ENCODE measurements at places on chromosomes 2 and 18.

DNA sequence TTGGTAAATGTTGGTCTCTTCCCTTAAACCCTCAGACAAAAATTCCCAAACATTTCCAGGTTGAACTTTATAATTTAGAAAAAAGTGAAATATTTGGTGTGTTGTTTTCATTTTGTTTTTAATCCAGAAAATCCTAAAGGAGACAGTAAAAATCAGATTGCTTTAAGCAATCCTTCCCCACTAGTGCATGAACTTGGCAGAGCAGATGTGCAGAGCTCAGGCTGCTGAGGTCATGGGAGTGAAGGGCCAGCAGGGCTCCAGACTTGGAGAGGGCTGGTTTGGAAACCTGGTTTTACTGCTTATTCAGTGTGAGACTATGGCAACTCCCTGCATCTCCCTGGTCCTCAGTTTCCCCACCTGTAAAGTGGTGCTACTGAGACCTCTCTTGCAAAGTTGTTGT is 66.7 kb upstream of the TEX51 start:
- no peak for DNase-seq

GRCh38 chr2:179031731-179032408 is 18.1 kb downstream of the CCDC141 start:
- no peak for DNase-seq

DNA sequence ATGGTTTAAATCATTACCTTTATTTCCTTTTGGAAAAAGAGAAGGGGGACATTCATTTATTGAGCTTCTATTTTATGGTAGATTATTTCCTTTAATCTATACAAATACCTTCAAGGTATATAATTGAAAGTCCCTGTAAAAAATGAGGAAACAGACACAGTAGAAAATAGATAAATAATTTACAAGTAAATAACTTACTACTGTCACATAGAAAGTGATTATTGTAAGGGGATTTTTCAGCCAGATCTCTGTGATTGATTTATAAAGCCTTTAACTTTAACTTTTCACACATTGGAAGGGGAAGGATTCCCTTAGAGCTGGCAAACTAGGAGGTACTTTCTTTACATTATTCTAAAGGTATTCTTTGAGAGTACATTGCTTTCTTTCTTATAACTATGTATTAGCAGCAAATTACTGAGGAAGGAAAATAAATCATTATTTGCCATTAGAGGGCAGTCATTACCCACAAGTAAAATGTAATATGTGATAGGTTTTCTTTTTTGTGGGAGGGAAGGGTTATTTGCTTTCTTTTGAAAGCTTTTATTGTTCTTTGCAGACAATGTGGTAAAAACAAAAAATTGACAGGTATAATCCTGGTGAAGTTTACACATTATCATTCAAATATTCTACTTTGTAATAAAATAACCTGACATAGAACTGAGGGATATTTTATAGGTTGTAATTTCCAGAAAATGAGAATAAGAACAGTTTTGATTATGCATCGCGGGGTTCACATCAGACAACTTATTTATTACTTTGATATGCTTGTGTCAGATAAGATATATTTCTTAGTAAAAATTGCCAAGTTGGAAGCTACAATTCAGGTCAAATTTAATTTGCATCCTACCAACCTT is 24.8 kb upstream of the RPE start:
- no peak for DNase-seq

- DNase-seq = no peak
Measured at GRCh38 chr2:117801826-117802225, 12.7 kb upstream of the DDX18 start.

DNA sequence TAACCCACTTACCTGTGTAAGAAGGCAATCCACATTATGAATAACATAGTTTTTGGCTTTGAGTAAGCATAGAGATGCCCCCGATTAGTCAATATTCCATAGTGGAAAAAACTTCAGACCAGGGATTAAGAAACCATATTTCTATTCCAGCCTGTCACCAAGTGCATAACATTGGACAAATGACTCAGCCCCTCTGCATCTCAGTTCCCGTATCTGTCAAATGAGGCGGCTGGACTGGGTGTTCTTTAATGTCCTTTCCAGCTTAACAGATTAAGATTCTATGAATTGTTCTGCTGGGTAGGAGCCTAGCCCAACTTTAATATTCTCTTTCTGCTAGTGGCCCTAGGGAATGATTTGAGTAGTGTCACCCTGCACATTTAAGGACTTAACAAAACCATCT is 11.8 kb upstream of the FTCDNL1 start:
- no peak for DNase-seq

GRCh38 chr2:131077182-131077846 is 15.9 kb downstream of the FAM168B start:
- DNase-seq = no peak

DNA sequence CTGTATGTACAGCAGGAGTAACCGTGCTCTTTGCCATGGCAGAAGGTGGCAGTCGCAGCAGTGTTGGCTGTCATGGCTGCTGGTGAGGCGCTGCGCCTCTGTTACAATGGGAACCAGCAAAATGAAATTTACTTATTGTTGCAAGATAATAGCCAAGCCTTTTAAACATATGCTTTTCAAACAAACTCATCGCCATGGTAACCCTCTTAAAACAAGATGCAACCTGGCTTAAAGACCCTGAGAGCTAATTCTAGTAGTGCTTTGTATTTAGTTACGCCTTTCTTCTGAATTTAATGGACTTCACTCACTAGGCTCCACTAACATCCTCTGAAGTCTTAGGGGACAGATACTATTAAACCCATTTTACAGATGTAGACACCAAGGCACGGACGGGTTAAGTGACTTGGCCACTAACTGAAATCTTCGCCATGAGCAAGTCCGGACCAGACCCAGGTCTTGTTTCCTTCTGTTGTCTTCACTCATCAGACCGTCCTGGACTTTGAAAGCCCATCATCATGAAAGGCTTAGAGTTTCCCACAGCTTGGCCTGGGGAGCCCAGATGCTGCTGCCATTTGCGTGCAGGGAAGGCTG is 111.6 kb upstream of the ODC1 start:
- no peak for DNase-seq
